Muscle of leg (tissue), 16 donors: ENCODE measurements at places on chromosomes 2 and 18. TPM values are rescaled to one million over a fixed set of nuclear protein-coding genes. Genes with fewer than 3 reads are reported as not detected.
A peak's percentile ranks its signal among the peaks of the same experiment; 100 is the strongest.

- no peaks in the 10 kb centered on the region for H3K27me3 ChIP-seq
- no peak overlapping the region for H3K4me3 ChIP-seq
- DNase-seq, result no peak
- no peaks in the 10 kb centered on the region for H3K36me3 ChIP-seq
Measured at GRCh38 chr2:47501374-47502200, 98.6 kb downstream of the MSH2 start.

DNA sequence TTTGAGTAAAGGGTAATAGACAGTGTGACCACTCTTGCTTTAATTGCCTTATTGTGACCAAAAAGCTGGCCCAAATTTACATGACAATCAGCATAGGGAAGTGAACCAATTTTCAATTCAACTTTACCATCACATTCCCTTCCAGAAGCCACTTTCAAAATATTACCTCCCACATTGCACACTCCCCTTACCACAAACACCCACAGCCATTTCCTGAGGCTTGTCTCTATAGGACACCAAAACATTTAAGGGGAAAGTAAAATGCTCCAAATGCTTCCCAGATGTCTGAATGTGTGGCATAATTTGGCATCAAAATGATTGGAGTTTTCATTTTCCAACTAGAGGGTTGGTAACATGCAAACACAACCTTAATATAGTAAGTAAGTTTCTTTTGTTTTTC lies 616.1 kb downstream of the SLC4A3 start:
- no peak for DNase-seq
- no peak overlapping the region for H3K27ac ChIP-seq
- peaks cover 3% of the 10 kb centered on the region for H3K4me1 ChIP-seq
- no peaks in the 10 kb centered on the region for H3K36me3 ChIP-seq
- no peaks in the 10 kb centered on the region for H3K27me3 ChIP-seq
- no peak overlapping the region for H3K4me3 ChIP-seq

PDE6D gene
- 20.3 TPM for total RNA-seq

- peaks cover 5% of the 10 kb centered on the region for H3K27me3 ChIP-seq
- H3K36me3 ChIP-seq, result no peaks in the 10 kb centered on the region
- no peak overlapping the region for H3K4me3 ChIP-seq
- H3K4me1 ChIP-seq, result no peaks in the 10 kb centered on the region
Measured at GRCh38 chr2:23312996-23313606, 71.9 kb upstream of the KLHL29 start.

HOXD9 gene
- total RNA-seq, result 0.75 TPM

- no peak overlapping the region for H3K27ac ChIP-seq
- H3K4me3 ChIP-seq, result no peak overlapping the region
- H3K4me1 ChIP-seq, result peaks cover 6% of the 10 kb centered on the region
- H3K27me3 ChIP-seq, result peaks cover 2% of the 10 kb centered on the region
- no peak for DNase-seq
- H3K36me3 ChIP-seq, result no peaks in the 10 kb centered on the region
Measured at GRCh38 chr2:119181791-119182445, 23.4 kb upstream of the C1QL2 start.

DYNC1I2 gene
- 77.5 TPM for total RNA-seq

- no peaks in the 10 kb centered on the region for H3K27me3 ChIP-seq
- H3K36me3 ChIP-seq, result no peaks in the 10 kb centered on the region
- no peak overlapping the region for H3K27ac ChIP-seq
- no peak for DNase-seq
Measured at GRCh38 chr2:111219285-111219684, 98.6 kb downstream of the BCL2L11 start.

DNA sequence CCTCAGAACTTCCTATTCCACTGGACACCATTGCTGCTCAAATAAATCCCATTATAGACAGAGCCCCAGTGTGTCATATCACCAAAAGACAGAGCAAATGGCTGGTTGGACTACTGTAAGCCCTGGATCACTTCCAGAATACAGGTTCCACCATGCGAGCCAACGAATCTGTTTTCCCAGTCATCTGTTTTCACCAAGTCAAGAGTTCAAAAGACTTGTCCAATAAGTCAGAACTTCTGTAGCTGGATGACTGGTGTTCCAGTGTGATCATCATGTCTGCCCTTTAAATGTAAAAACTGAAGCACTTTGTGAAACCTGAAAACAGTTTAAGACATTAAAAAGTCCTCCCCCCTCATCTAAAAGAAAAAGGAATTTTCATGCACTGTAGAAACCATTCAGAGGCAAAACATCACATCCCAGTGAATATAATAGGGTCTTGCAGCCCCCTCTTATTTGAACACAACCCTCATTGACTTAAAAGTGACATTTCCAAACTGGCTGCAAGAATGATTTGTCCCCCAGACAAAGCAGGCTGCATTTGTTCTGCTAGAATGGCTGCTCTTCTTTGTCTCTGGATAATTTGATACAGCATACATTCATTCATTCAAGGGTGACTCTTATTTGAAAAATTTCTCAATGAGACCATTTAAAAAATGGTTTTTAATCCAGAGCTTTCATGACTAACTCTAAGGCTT lies 64.6 kb upstream of the TANC1 start:
- no peaks in the 10 kb centered on the region for H3K27me3 ChIP-seq
- peak; percentile 19 for DNase-seq
- H3K27ac ChIP-seq, result no peak overlapping the region
- H3K4me1 ChIP-seq, result peaks cover 2% of the 10 kb centered on the region

- H3K27me3 ChIP-seq, result peaks cover 2% of the 10 kb centered on the region
- peaks cover 21% of the 10 kb centered on the region for H3K36me3 ChIP-seq
- DNase-seq, result peak; percentile 67
Measured at GRCh38 chr2:175180701-175181103, 808 bp downstream of the ATP5MC3 start.

CYS1 gene
- 11.5 TPM for total RNA-seq

DNA sequence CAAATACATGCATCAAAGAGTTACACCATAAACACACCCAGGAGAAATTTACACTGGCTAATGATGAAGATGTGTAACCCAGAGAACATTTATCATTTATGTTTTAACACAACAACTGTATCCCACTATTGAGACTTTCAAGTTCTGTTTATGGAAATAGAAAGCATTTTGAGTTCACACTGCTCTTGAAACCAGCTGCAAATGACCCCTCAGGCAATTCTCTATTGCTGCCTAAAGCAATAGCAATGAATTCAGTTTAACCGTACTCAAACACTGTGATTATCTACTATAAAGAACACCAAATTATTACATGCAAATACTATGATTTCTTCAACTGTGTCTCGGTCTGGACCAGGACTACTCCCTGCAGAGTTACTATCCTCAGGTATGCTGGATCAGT lies 452.7 kb upstream of the NRXN1 start:
- no peaks in the 10 kb centered on the region for H3K27me3 ChIP-seq
- DNase-seq, result no peak
- no peak overlapping the region for H3K4me3 ChIP-seq
- no peak overlapping the region for H3K27ac ChIP-seq
- no peaks in the 10 kb centered on the region for H3K36me3 ChIP-seq

GRCh38 chr2:215238485-215239098 lies 73.3 kb upstream of the ATIC start:
- no peaks in the 10 kb centered on the region for H3K36me3 ChIP-seq
- H3K27ac ChIP-seq, result no peak overlapping the region
- no peak overlapping the region for H3K4me3 ChIP-seq

DNA sequence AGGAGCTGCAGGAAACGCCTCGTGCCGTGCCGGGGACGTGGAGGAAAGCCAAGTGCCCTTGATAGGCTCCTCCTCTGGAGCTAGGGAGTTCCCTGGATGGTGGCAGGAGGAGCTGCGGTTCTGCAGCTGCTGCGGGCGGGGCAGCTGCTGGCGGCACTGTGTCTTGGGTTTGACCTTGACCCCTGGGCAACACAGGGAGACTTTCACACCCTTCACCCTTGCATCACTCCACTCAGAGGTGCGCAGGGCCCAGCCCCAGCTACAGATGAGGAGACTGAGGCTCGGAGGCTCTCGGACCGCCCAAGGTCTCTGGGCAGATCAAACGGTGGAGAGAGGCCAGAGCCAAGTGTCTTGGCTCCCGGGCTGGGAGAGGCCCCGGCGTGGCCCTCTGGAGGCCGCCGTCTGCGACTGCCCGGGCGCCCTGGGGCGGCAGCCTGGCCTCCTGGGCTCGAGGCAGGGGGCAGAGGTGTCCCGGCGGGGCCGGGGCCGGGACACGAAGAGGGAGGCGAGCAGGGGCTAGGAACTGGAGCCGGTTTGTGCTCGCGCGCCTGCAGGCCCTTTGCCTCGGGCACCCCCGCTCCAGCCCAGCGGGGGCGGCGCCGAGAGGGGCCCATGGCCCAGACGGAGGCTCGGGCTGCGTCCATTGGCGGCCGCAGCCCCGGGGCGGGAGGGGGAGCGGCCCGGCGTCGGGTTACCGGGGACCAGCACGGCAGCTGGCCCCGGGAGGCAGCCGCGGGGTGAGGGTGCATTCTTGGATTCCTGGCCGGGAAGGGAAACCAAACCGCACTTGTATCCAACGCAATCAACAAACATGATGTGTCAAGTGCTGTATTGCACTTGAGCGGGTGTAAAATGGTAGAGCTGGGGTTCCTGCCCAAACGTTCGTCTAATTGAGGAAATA lies 129.6 kb upstream of the SLC1A4 start:
- no peaks in the 10 kb centered on the region for H3K27me3 ChIP-seq
